ENCODE measurements at places on chromosomes 12 and 14.

GRCh38 chr14:52080158-52080800 lies 11.4 kb upstream of the NID2 start:
- no peak for DNase-seq

GRCh38 chr12:59491877-59492276 lies 104.0 kb upstream of the SLC16A7 start:
- DNase-seq, result no peak

DNA sequence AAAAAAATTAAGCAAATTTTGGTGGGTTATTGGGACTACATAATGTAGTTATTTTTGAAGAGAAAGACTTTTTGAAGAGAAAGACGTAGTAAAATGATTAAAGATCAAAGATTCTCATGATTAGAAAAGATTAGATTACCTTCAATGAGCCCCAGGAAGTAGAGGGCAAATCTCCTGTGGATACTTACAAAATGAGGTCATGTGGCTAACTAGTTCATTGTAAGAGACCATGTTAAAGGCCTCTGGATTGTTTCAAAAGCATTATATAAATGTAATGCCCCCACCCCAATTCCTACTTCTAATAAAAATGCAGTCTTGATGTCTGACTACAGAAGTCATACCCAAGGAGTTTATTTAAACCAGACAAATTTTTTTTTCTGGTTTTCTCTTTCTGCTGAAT lies 93.3 kb downstream of the ERGIC2 start:
- DNase-seq, result no peak

- DNase-seq, result no peak
Observed at GRCh38 chr12:107243341-107243740, 150.0 kb upstream of the CRY1 start.

- no peak for DNase-seq
Observed at GRCh38 chr12:115660211-115660805, 617.2 kb downstream of the MED13L start.

DNA sequence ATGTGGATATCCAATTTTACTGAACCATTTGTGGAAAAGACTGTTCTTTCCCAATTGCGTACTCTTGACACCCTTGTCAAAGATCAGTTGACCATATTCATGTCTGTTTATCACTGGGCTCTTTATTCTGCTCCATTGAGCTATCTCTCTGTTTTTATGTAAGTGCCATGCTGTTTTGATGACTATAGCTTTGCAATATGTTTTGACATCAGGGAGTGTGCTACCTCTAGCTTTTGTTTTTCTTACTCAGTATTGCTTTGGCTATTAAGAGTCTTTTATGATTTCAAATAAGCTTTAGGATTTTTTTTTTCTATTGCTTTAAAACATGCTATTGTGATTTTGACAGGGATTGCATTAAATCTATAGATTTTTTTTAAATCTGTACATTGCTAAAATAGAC lies 194.3 kb downstream of the SNAPC1 start:
- DNase-seq, result no peak

DNA sequence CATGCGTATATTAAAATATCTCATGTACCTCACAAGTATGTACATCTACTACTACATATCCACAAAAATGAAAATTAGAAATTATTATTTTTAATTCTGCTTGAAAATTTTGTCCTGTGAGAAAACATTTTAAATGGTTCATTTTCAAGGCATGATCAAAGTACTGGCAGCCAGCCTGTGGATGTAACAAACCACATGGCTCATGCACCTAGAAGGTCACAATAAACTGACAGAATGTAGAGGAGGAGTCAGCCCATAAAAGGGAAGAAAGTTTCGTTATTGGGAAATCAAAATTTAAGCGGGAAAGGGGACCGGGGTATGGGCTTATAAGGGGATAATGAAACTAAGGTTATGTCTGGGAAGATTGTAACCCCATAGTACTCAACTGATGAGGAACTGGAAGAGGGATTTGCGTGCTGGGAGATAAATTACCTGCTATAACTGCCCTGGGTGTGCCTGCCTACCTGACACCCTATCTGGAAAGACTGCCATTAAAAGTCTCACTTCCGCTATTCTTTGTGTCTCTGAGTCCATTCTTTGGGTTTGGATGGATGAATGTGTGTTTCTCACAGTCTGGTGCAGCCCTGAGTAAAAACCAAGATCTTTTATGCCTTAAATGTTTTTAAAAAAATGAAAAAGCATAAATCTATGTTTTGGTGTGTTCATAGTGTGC lies 62.2 kb upstream of the PCED1B start:
- no peak for DNase-seq

- DNase-seq, result no peak
Observed at GRCh38 chr12:111310076-111310870, 58.6 kb downstream of the PHETA1 start.

- DNase-seq, result no peak
Observed at GRCh38 chr12:55726971-55727370, 1.8 kb downstream of the CD63 start.

- no peak for DNase-seq
Observed at GRCh38 chr12:25372002-25372401, 121.3 kb upstream of the KRAS start.

DNA sequence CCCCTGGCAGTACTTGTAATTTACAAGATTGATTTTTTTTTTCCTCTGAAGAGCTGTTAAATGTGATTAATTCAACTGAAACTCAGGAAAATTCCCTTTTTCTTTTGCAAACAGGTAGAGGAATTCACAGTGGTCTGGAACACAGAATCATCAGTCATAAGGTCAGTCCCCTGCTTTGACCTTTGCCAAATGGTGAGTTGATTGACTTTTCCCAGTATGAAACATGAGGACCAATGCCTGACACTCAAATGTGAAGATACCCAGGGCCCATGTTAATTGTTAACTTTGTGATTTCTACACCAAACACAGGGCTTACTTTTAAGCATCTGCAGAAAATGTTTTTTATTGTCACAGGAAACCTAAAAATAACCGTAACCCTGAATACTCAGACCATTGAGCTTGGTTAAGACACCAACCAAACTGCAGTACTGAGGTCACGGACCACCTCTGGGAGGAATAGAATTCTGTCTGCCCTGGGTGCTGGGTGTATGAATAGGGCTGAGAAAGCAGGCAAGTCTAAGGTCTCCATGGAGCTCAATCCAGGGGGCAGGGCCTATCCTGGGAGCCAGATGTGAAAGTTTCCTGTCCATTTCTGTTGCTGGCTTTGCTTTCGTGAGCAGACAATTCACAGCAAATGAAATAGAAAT lies 192.4 kb downstream of the TMX1 start:
- DNase-seq, result no peak

DNA sequence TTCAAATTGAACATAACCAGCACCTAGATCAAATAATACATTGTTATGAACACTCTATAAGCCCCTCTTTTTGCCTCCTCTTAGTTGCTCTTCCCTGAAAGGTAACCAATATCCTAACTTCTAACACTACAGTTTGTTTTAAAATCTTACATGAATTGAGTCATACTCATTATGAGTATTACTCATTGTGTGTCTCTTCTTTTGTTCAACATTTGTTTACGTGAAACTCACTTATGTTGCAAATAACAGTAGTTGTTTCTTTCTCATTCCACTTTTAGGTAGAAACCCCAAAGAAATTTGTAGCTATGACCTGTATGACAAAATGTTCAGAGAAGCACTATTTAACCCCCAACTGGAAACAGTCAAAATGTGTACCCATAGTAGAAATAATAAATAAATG lies 6.6 kb downstream of the LRRC9 start:
- DNase-seq, result no peak

- no peak for DNase-seq
Observed at GRCh38 chr12:25734529-25735180, 181.6 kb upstream of the LMNTD1 start.

- no peak for DNase-seq
Observed at GRCh38 chr12:95385246-95386035, 88.5 kb upstream of the METAP2 start.

- DNase-seq, result no peak
Observed at GRCh38 chr12:113242026-113242418, 20.8 kb downstream of the TPCN1 start.

DNA sequence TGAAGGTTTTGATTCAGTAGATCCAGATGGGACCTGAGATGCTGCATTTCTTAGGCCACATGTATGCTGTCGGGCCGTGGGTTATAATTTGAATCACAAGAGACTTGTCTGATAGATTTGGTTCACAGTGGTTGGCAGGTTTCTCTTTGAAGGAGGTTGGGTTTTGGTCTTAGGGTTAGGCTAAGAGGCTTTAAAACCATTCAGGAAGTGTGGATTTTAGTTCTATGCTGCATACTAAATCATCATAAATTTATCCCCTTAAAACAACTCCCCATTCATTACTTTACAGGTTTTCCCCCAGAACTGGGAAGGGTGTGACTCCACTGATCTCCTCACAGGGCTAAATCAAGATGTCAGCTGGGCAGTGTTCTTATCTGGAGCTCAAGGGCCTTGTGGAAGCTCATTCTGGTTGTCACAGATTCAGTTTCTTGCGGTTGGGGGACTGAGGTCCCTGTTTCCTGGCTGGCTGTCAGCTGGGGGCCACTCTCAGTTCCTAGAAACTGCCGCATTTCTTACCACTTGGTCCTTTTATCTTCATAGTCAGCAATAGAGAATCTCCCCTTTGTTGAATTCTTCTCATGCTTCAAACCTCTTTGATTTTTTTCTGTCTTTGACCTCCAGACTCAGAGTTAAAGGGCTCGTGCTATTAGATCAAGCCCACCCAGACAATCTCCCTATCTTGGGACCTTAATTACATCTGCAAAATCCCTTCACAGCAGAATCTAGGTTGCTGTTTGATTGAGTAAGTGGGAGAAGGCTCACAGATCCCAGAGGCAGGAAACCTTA lies 20.6 kb upstream of the PCNX1 start:
- peak; percentile 58 for DNase-seq

- no peak for DNase-seq
Observed at GRCh38 chr12:22672951-22673350, 48.0 kb downstream of the ETNK1 start.

DNA sequence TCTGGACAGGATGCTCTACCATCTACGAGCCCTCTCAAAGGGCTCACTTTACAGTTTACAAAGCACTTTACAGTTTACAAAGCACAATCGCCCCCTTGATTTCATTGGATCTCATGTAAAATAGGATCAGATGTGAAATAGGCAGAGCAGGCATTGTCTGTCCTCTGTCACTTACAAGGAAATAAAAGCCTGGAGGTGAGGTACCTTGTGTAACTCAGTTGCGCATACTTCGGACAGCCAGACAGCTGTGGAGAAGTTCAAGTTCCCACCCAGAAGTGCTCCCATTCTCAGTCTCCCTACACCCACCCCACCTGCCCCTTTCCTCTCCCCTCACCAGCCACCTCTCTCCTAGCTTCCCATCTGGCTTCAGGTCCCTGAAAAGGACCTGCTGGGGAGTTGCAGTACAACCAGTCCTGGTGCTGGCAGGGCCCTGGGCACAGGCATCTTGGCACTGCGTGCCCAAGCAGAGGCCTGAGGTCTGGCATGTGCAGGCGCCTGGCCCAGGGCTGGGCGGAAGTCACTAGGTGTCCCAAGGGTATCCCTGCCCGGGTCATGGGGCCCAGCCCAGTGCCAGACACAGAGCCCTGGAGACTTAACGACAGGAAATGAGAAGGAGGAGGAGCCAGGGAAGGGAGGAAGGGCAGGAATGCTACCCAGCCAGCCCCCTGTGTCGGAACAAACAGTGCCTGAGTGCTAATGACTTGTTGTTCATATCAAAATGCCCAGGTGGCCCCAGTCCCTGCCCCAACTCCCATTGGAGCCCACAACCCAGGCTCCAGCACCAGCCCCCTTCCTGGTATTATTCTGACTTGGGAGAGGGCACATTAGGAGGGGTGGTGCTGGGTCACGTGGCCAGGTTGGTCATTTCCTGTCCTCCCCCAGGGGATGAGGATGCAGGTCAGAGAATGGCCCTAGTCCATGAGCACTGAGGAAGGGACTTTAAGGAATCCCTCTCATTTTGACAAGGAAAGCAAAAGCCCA lies 5.4 kb downstream of the RAPGEF3 start:
- DNase-seq, result no peak

DNA sequence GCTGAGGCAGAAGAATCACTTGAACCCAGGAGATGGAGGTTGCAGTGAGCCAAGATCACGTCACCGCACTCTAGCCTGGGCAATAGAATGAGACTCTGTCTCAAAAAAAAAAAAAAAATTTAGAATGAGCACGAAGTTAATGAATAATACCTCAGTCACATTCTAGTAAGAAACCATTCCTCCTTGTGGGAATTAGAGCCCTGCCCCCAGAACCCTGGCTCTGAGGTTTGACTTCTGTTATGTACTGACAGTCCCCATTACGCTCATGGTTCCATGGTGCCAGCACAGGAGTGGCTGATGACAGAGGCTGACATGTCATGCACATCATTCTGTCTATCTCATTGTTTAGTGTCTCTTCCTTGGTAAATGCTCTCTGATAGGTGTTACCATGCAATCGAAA lies 132.6 kb upstream of the FGD4 start:
- DNase-seq, result no peak

DNA sequence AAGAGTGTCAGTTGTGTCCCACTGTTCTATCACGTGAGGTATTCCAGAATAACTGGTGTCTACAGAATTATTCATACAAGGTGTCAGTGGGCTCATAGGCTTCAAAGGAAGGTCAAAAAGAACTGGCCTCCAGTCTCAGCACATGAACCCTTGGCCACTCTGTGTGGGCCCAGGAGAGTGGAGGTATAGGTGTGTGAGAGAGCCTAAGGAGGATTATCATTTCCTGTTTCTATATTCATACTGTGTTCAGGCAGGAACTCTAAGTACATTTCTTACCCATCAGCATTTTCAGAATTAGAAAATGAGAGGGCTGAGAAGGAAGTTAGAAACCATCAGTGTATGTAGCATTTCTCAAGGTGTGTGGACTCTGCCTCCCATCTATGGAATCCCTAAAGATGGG lies 87.0 kb downstream of the BTG1 start:
- DNase-seq, result no peak

DNA sequence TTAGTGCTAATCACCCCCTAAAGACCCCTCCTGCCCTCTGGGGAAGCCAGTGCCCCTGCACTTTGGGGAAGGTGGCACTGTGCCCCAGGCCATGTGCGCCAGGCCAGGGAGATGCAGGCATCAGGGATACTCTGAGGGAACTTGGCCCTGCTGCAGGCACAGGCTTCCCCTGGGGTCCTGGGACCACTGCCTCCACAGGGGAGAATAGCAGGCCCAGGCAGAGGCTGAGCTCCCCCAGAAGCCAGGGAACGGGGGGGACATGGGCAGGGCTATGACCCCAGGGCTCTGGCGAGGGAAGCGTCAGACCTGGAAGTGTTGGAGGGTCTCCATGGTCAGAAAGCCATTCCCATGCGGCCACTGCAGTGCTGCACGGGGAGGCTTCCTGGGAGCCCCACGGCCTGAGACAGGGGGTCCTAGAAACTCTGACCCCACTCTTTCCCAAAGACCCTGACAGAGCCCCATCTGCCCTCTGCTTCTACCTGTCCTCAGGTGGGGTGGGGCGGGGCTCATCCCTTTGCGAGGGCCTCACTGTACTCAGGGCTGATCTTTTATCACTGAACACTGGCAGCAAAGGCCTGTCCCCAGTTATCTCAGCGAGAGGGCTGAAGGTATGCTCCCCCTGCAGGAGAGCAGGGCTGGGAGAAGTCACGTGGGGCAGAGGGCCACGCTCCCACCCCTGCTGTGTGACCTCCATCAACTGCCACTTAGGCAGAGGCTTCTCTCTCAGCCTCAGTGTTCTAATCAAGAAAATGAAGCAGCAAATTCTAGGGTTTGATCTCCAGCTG lies 160.0 kb downstream of the CALM1 start:
- no peak for DNase-seq

GRCh38 chr12:114789821-114790220 lies 105.8 kb upstream of the TBX3 start:
- DNase-seq, result no peak

All from B cell (primary cell).